Suppressor macrophage (primary cell): ENCODE measurements at places on chromosomes 3 and 15.

DNA sequence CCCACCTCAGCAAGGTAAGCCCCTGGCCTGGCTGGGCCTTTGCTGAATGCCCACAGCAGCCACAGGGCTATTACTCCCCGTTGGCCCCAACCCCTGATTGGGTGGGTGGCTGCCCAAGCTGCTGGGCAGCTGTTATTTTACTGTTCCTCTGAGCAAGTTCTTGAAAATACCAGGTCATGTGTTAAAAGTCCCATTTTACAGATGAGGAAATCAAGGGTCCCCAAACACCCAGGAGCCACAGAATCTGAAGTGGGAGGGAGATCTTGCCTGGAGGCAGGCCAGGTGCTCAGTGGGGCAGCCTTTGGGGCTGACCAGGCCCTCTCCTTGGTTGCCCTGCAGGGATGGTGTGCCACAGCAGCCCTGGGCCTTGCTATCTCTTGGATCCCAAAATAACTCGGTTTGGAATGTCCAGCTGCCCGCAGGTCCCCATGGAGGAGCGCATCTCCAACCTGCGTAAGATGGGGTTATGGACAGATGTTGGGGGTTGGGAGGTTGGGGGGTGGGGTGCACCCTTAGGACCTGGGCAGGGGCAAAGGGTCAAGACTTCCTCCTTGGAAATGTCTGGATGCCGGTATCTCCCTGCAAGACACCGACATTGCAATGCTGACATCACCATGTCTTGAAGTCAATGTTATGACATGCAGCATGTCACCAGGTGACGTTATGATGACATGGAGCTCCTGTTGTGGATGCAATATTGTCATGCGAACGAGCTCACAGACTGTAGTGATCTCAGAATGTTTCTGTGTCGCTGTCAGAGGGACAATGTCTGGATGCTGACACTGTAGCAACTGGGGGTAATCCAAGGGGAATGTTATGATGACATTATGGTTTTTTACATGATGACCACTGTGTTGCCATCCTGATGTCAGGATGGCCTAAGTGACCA is 13.3 kb upstream of the CSPG4 start:
- DNase-seq, result no peak

GRCh38 chr3:138349926-138350665 is 1.7 kb downstream of the MRAS start:
- DNase-seq, result peak; percentile 65

- no peak for DNase-seq
Measured at GRCh38 chr15:53861792-53862191, 102.3 kb upstream of the WDR72 start.

DNA sequence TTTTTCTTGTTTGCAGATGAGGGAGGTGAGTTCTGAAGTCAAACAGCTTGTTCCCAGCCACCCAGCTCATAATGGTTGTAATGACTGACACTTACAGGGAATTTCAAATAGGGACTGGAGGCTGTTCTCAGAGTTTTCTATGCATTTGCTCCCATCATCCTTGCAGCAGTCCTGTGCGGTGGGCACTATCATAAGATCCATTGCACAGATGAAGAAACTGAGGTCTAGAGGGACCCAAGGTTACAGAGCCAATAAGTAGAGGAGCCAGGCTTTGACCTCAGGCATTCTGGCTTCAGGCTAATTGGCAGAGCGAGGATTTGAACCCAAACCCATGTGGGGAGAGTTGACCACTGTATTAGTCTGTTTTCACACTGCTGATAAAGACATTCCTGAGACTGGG is 32.4 kb downstream of the FAH start:
- DNase-seq, result no peak

DNA sequence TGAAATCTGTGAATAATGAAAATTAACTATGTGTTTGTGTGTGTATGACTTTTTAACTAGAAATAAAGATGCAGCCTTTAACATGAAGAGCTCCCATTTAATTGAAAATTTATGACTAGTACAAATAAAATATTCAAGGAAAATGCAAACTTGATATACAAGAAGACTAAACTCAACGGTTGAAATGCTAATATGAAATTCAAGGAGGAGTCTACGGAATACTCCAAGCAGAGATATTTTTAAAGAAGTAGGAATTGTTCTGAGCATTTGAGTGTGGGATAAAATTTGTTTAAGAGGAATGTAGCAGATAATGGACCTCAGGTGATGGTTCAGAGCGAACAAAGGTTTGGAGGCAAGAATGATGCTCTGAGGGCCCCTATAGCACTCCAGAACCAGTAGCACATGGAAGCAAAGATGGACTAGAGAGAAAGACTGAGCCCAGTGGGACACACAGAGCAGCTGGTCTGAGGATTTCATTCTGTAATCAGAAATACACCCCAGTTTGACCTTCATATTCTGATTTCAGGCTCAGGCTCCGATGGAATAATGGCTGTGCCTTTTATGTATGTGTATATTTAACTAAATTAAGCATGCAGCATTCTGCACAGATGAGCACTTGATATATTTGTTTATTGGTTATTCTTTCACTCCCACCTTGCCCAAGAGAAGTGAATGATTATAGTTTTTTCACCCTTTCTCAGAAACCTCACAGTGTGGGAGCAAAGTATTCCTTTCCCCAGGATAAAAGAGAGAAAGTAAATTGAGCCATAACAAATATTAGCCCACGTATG is 227.1 kb downstream of the ZPLD1 start:
- DNase-seq, result no peak

DNA sequence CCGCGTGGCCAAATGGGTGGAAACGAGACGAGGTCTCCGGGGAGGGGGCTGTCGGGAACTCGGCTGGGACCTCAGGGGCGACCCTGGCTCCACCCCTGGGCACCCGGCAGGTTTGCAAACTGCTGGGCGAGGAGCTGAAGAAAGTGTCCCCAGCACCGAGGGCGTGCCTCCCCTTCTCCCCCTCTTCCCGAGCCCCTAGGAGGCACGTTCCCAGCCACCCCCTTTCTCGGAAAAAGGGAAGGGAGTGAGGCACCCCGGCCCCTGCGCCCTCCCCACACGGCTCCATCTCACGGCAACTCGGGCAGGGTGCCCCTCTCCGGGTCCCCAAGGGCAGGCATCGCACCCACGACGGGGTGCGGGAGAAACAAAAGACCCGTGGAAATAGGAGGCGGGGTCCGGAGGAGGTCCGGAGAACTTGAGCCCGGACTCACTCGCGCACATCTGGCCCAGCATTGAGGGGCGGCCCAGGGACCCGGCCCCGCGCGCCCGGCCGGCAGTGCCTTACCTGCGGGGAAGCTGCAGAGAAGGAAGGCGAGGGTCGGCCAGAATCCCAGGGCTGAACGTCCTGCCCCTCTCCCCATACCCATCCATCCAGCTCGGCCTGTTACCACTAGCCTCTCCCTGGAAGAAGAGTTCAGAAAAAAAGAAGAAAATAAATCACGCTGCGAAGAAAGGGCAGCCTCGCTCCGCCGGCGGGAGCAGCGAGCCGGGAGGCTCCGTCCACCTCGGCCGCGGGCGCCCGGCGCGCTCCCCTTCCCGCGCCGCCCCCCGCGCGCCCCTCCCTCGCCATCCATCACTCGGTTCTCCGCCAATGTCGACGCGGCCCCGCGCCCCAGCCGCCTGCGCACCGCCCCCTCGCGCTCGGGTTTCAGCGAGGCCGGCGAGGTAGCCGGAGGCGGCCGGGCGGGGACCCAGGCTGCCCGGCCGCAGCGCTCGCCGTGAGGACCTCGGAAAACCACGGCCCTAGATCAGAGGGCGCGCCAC is 16.3 kb downstream of the RGMA start:
- peak; percentile 47 for DNase-seq

GRCh38 chr3:39241561-39241960 is 38.3 kb downstream of the CX3CR1 start:
- peak; percentile 54 for DNase-seq

DNA sequence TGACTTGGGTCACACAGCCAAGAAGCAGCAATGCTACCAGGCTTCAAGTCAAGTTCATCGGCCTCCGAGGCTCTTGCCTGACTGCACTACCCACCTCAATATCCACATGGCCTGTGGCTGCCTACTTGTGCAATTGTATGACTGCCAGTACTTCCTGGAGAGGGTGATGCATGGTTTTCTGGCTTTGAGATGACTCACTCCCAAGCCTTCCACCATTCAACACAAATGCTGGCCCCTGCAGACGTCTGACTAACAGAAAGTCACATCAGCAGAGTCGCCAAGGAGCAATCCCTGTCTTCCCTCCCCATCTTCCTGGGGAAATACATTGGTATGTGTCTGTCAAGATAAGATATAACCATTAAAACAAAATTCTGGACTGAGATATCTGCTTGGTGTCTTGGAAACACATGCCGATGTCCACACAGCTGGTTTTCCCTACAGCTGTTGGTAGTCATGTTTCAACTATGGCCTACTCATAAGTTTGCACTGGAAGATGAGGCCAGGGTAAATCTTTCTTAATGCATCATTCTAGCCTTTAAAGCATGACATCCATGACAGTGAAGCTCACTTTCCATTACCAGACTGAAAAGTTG is 79.6 kb upstream of the SPATA12 start:
- DNase-seq, result peak; percentile 96

GRCh38 chr3:175007306-175007705 is 148.2 kb downstream of the NAALADL2 start:
- DNase-seq, result no peak

DNA sequence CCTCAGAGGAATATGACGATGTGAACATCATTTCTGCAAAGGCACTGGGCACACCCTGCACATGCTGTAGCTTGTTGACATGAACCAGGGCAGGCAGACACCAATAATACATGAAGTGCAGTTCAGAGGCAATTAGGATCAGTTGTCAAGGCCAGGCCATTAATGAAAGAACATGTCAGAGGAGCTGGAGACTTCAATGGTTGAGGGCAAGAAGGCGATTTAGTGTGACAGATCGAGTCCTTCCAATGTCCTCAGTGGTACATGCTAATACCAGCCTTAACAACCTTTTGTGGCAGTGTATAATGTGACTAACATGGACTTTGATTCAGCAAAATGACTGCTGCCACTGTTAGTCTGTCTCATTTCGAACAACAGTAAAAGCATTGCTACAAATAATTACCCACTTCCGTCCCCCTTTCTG is 205.2 kb upstream of the NANOGP8 start:
- no peak for DNase-seq

DNA sequence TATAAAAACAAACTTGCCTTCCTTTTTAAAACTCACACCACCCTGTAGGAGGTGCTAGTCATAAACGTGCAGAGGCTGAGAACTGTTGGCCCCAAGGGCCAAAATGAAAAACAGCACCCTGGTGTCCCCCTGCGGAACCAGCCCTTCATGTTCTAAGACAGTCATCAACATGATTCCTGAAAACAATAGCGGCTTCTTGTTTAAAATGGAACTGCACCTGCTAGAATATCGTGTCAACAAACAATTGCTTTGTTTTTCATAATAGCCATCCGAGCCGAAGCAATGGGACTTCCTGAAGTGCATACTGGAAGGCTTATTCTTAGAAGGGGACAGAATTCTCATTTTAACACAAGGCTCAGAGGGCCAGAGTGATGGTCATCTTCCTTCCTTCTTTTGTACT is 43.7 kb downstream of the MECOM start:
- DNase-seq, result no peak

- no peak for DNase-seq
Measured at GRCh38 chr3:79263423-79263822, 504.4 kb downstream of the ROBO1 start.

DNA sequence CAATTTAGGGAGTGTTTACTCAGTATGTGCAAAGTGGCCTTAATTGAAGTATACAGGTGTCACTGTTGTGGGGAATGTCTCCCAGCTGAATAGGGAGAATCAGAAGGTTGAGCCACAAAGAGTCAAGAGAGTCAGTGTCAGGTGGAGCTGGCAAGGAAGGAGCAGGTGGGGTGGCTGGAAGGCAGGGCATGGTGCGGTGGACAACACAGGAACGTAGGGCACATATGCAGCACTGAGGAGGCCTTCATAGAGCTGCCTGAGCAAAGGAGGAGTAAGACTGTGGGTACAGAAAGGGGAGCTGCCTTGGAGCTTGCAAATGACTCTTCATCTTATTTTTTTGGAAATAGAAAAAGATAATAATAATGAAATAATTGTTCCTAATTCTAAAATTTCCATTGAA is 20.0 kb downstream of the ARHGEF3 start:
- DNase-seq, result no peak

- DNase-seq, result no peak
Measured at GRCh38 chr3:194130188-194130587, 5.8 kb upstream of the HES1 start.

DNA sequence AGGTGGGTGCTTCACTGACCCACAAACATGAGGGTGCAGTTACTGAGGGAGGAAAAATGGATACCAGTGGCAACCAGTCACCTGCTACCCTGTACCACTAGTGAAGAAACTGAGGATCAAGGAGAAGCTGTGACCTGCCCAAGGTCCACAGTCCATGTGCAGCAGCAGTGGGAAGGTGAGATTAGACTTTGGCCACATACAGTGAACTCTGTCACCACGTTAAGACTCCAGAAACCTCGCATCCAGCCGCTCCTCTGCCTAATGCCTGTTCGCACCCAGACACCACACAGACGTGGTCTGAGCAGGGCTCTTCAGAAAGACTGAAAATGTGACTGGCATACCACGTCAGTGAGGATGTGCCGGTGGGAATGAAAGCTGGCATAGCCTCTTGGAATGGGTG is 20.0 kb downstream of the TPRA1 start:
- DNase-seq, result no peak

DNA sequence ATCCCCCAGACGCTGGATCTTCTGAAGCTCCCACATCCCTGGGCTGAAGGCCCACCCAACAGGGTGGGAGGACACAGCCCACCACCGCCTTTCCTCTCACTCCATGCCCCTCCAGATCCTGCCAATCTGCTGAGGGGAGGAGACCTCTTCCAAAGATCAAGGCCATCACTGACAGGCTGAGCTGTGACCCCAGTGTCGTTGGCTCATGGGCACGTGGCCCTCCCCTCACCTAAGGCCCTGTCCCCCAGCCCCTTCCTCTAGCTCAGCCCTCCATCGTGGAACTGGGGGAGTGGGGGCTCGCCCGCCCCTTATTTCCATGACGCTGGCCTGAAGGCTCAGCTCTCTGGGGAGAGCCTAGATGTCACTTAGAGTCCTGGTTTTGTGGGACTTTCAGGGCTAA is 10.4 kb downstream of the C3orf18 start:
- no peak for DNase-seq

GRCh38 chr3:35760146-35760545 is 120.8 kb downstream of the ARPP21 start:
- DNase-seq, result no peak

DNA sequence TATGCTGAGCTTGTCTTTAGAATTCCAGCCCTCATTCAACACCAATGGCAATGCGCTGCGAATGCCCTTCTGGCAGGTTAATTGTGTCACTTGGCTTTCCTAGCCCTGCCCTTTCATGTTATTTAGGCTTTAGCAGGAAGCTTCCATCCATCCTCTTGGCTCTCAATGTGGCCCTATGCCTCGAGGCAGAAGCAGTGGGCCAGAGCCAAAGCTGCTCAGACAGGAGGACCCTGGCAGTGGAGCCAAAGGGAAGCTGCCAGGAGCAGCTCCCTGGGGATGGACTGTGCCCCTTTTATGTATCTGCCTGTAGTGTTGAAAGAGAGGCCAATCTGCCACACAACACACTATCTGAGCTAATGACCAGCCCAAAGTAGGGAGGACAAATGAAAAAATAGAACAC is 376.4 kb downstream of the CTNNB1 start:
- DNase-seq, result no peak
